ENCODE measurements at places on chromosomes 13 and 19. TPM values are rescaled to one million over a fixed set of nuclear protein-coding genes. Genes with fewer than 3 reads are reported as not detected.

GARIN5A gene
- 10.3 TPM for polyA plus RNA-seq

ETV2 gene
- 2.6 TPM for polyA plus RNA-seq

CBARP gene
- 1.7 TPM for polyA plus RNA-seq

CEACAM4 gene
- polyA plus RNA-seq: not detected

Measured in left renal pelvis (tissue), 4 donors.